KG1 (cell line): ENCODE measurements at places on chromosomes 1 and 21.
A peak's percentile ranks its signal among the peaks of the same experiment; 100 is the strongest.

DNA sequence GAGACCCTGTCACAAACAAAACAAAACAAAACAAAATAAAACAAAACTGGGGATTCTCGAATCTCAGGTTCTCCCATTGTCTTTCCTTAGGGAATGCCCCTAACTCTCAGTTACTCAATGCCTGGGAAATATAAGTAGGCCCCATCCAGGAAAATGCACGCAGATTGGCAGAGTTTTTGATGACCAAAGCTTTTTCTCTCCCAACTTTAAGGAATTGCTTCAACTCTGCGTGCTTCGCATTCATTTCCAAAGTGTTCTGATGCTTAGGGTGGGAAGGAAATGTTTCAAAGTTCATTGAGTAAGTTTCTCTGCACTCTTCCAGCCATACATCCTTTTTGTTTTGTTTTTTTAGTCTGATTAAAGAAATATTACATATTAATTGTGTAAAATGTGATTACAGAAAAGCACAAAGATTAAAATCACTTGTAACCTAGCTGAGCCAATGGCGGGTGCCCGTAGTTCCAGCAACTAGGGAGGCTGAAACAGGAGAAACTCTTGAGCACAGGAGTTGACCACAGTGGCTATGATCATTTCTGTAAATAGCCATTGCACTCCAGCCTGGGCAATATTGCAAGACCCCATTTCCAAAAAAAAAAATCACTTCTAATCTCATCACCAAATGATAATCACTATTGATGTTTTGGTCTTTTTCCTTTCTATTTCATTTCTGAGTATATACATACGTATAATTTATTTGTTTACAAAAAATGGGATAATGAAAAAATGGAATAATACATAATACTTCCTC lies 18.4 kb upstream of the EVI5 start:
- DNase-seq = no peak

DNA sequence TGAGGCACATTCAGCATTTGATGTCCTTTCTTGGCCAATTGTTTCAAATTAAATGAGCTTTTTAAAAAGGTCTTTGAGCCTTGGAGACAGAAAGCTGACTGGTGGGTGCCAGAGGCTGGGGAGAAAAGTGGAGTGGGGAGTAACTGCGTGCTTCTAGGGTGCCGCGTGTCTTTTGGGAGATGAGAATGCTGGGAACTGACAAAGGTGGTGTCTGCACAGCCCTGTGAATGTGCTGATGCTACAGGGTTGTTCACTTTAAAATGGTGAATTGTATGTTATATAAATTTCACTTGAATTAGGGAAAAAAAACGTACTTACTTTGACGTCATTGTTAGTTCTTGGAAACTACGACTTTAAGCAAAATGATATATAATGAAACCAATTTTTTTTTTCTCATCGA lies 8.1 kb upstream of the TFF1 start:
- DNase-seq = no peak

DNA sequence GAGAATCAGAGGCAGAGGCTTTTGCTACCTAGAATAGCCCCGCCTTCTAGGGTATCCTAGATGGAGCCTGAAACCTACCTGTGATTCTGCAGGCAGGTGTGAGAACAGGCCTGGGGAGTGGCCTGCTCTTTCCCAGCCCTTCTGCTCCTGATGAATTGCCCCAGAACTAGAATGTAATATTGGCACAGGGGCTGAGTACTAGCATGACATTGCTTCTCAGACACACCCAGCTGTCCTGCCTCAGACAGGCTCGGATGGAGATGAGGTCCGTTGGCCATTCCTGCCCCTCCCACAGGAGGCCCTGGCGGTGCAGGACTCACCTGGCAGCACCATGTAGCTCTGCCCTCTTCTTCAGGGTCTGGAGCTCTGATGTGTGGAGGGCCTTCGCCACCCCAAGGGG lies 237.6 kb downstream of the GRIK3 start:
- no peak for DNase-seq

DNA sequence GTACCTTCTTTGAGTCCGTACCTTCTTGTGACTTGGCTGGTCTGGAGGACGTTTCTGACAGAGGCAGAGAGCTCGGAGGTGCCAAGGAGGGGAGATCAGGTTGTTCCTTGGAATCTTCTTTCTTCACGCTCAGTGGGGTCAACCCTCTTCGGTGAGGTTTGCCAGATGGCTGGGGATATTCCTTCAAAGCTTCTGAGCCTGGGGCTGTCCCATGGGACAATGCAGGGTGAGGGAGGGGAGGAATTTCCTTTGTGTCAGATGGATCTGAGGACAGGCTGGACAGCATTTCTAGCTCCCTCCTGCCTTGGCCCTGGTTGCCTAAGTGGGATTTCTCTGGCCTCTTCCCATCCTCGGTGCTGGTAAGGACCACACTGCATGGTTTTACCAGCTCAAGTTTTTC lies 95.5 kb upstream of the EDN2 start:
- DNase-seq = no peak

DNA sequence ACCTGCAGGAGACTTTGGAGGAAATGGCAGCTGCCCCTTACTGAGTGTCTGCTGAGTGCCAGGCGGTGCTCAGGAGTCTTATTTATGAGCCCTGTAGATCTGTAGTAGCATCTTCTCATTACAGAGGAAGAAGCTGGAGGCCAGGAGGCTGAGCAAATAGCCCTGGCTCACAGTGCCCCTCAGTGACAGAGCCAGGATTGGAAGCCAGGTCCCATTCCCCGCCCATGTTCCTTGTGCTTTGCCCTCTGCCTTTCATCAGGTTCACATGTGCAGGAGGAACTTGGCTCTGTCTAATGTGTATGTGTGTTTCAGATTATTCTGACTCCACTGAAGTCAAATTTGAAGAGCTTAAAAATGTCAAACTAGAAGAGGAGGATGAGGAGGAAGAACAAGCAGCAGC lies 21.2 kb downstream of the KDM4A start:
- DNase-seq = no peak

DNA sequence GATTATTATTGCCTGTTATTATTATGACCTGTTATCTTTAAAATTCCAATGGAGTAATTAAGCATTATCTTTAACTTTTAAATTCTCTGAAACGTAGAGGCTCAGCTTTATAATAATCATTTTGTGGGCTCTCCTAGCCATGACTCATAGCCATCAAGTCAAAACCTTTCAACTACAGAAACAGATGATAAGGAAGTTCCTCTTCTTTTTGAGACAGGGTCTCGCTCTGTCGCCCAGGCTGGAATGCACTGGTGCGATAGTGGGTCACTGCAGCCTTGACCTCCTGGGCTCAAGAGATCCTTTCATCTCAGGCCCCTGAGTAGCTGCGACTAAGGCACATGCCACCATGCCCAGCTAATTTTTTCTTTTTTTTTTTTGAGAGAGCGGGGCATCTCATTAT lies 43.5 kb downstream of the CHML start:
- DNase-seq = no peak

GRCh38 chr1:243974451-243975292 lies 76.4 kb upstream of the ZBTB18 start:
- DNase-seq = no peak

- no peak for DNase-seq
These were observed 128.7 kb upstream of the DPYD start for GRCh38 chr1:98049370-98050135.

DNA sequence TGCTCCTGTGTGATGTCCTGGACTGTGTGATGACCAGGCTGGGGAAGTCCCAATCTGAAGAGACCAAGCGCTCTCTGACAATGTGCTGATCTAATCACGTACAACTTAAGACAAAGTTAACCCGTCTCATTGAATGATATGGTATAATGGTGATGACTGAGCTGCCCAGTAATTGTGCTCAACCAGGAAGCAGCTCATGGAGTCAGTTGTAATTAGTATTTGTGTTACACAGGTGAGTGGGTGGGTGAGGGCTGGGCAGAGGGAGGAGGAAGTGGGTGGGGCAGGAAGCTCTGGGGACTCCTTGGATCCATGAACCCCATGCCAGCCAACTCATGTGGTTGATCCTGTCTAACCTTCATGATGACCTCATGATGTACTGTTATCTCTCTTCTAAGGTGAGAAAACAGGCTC lies 8.7 kb upstream of the ECE1 start:
- DNase-seq = no peak

DNA sequence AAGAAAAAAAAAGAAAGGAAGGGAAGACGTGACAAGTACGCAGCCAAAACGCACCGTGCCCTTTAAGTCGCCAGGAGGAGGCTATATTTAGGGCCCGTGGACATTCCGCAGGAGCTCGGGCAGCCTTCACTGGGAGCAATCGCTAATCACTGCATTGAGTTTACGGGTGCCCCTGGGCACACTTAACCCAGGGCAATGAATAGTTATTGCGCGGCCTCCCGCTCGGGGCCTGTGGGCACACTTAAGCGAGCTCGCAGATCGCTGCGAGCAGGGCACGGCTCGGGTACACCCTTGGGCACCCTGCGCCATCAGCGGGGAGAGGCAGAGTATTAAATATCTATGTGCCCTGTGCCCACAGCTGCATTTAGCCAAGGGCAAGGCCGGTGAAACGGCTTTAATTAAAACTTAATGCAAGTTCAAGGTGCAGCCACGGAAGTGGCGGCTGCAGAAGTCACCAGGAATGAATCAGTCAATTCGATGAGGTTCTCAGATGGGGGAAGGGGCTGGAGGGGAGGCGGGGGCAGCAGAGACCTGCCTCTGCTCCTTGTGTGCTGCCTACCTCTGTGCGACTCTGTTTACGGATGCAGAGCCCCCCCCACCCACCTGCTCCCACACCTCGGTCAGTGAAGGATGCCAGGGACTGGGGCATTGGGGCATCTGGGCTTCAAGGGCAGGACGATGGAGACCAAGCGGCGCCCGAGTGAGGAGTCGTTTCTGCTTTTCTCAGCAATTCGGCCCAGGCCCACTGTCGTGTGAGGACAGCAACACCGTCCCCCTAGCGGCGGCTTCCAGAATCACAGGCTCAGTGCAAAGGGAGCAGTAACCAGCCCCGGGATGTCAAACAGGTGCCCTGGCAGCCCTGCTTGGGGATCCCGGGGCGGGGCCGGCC lies 51.8 kb upstream of the TARDBP start:
- peak; percentile 43 for DNase-seq

DNA sequence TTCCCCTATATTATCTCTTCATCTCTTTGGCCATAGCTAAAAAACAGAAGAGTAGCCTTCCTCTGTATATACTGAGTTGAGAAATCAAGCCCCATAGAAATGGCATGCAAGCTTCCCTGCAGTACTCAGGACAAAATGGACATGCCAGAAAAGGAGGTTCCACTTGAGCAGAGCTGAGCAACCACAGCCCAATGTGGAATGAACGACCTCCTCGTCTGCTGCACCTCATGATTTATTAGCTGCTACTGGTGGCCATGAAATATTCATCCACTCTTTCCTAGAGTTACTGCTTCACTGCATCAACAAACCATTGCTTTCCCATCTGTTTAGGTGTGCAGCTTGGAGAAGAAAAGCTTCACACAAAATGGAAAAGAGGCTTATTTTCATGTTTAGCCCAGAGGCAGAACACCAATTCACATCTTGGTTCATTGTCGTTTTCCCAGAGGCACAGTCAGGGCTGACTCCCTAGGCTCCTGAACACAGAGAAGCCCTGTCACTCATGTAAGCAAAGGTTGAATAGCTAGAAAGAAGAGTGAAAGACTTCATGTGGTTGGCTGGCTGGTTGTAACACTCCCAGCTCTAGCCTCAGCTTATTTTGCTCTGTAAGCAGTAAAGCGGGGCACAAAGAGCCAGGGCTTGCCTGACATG lies 148.0 kb downstream of the TSEN15 start:
- no peak for DNase-seq

- no peak for DNase-seq
These were observed 14.3 kb upstream of the ADAM30 start for GRCh38 chr1:119910618-119911017.

- no peak for DNase-seq
These were observed 45.3 kb downstream of the LGR6 start for GRCh38 chr1:202238914-202239313.

- DNase-seq = no peak
These were observed 58.9 kb upstream of the GNG4 start for GRCh38 chr1:235708390-235708962.

DNA sequence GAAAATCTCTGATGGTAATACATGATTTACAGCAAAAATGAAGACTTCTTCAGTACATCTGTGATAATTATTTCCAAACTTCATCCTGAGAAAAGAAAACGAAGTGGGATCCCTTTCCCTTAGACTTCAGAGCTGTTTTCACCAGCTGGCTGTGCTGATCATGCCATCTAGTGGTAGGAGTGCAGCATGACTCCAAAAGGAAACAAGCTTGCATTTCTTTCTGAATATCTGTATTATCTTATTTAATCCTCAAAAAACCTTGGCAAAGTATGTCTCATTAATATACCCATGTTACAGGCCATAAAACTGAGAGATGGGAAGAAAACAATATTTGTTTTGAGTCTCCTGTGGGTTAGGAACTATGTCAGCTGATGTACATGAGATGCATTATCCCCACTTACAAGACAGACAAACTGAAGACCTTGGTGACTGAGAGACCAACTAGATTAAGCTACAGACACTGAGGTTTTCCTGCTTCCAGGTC lies 9.8 kb upstream of the GJA8 start:
- peak; percentile 1 for DNase-seq

DNA sequence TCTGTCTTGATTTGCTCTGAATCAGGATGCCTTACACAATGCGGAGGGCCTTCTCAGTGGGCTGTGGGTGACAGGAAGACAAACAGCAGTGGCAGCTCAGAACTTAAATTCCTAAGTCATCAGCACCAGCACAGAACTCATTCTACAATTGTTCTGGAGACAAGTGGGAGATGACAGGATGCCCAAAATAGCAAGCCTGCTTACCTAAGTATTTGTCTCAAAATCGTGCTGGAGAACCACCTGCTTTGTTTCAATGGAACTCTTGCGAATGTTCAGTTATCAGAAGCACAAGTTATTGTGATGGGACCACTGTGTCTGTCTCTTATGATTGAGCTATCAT lies 76.1 kb downstream of the VCAM1 start:
- no peak for DNase-seq

DNA sequence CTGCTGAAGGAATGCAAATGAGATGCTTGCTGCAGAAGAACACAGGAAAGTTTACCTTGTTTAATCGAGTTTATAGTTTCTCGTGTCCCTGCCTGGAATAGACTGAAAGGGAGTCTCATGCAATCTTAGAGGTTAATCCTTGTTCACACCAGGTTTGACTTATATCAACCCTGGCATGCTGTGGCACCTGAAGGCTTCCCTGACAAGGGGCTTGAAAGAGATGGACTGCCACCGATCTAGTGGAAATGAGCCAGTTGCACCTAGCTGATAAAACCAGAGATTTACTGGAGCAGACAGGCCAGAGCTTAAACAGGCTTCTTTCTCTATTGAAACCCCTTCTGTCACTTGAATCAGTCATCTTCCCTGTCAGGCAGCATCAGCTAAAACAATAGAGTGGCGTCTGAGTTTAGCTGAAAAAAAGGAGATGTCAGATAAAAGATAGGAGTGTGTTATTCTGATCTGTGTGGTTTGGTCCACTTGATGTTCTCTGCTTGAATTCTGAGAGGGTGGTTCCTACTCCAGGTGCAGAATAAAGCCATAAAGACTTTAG lies 349.7 kb downstream of the RWDD3 start:
- no peak for DNase-seq

GRCh38 chr1:218352075-218352438 lies 6.9 kb downstream of the TGFB2 start:
- DNase-seq = no peak

DNA sequence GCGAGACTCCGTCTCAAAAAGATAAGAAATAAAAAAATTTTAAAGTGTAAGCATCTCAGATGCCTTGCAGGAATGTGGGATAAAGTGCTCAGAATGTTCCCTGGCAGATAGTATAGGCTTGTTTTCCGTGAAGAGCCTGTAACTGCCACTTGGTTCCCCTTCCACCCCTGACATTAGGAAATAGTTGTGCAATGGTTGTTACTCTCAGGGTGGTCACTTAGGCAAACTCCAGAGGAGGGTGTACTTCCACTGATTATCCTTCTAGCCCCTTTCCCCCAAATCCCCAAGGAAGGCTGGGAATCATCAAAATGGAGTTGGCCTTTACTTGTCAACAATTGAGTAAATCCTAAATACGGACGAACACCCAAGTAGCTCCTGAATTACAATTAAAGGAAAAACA lies 10.4 kb downstream of the RPL11 start:
- DNase-seq = no peak
